Calu3 (cell line): ENCODE measurements at places on chromosomes 4 and X.

DNA sequence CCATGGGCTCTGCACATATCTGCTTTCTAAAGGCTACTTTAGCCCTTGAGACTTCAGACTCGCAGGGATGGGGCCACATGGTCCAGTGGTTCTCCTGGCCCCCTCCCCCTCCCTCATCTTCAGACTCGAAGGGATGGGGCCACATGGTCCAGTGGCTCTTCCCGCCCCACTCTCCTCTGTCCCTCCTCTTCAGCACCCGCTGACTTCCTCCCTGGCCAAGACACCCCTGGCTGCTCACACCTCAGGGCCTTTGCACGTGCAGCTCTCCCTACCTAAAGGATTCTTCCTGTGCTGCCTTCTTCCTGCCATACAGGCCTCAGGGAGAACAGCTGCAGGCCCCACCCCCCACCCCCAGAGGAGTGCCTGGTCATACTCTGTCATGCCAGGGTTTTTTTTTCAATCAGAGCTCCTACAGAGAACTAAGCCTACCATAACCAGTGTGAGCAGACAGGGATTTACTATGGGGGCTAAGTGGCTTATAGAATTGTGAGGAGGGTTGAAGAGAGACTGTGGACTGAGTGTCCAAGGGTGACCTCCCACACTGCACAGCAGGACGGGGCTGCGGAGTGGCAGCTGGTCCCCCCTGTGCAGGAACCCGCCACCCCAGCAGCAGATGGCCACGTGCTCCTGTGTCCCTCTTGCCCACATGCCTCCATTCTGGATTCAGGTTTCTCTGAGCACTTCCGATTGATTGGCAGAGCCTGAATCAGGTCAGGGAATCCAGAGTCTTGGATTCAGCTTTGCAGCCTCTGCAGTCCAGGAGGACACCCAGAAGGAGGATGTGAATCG is 6.1 kb upstream of the SPON2 start:
- DNase-seq = no peak

GRCh38 chr4:144685911-144686310 is 40.0 kb downstream of the HHIP start:
- no peak for DNase-seq

DNA sequence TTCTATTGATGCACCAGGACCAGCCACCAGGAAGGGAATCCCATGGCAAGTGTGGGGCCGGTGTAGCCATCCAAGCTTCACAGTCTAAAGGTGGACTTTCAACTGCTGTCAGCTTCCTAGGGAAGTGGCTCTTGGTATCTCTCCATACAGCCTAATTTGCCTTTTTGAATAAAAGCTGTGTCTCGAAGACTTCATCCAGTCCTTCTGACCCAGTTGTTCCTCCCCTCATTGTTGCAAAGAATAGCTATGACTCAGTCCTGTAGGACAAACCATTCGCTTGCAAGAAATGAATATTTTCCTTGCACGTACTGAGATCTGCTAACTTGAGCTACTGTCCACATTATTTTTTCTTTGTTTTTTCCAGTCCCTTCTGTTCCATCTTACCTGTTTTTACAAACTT is 145.1 kb upstream of the CTSO start:
- DNase-seq = no peak

DNA sequence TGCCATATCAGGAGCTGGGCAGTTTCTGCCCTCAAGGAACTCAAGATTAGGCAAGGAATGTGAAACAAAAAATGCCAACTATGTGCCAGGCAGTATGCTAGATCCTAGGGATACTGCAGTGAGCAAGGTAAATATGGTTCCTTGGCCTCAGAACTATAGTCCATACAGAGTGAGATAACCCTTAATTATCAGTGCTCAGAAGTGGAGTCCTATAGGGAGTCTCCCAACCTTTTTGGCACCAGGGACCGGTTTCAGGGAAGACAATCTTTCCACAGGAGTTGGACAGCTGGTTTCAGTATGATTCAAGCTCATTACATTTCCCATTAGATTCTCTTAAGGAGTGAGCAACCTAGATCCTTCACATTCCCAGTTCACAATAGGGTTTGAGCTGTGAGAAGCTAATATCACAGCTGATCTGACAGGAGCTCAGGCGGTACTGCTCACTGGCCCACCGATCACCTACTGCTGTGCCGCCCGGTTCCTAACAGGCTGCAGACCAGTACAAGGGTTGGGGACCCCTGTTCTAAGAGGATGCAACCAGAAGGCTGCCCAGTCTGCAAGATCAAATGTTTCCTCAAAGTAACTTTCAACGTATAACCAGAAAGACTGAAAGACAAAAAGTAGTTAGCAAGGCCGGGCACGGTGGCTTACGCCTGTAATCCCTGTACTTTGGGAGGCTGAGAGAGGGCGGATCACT is 1.7 kb upstream of the SRP72 start:
- DNase-seq = peak; percentile 0

- DNase-seq = no peak
Observed at GRCh38 chr4:174869339-174869738, 40.3 kb upstream of the GLRA3 start.

DNA sequence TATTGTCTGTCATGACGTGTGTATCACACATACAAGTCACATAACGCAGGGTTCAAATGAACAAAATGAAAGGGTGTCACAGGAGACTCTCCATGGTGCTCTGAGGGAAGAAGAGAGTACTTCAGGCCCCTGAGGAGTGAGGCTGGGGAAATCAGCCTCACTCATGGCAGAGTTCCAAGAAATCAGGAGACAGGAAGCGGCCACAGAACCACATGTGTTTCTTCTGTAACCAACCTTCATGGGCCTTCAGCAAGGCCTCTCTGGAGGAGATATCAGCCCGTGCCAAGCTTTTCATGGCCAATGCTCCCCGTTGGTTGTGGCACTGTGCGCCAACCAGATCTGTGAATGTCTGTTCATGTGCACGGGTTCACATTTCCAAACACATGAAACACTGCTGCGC is 76.0 kb downstream of the NAT8L start:
- no peak for DNase-seq

- DNase-seq = no peak
Observed at GRCh38 chrX:28042260-28042659, 61.0 kb upstream of the DCAF8L1 start.
